ENCODE measurements at places on chromosomes 5 and 9. TPM values are rescaled to one million over a fixed set of nuclear protein-coding genes. Genes with fewer than 3 reads are reported as not detected.
A peak's percentile ranks its signal among the peaks of the same experiment; 100 is the strongest.

DNA sequence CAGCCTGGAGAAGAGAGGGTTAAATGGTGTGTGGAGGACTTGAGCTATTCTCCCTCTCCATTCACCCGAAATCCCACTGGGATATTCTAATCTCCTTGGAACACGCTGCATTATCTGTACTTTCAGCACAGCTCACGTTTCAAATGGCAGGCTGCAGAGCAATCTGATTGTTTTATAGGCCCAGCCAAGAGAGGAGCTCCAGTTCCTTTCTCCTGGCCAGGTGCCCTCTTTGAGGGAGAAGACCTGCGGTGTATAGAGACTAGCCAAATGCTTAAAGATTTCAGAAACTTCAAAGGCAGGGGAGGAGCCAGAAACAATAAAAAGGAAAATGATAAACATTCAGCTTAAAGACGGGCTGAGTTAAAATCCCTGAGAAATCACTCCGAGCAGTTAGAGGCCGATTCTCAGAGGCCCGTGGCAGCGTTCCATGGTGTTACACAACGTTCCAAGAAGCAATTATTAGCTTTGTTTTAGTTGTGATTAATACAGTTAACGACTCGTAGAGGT lies 564.0 kb upstream of the KLF4 start:
- DNase-seq, result peak; percentile 83

- no peak for DNase-seq
Measured at GRCh38 chr5:161471211-161471950, 75.1 kb downstream of the GABRB2 start.

Gene CFAP77
- 2.0 TPM for total RNA-seq

Gene SOHLH1
- total RNA-seq, result not detected

DNA sequence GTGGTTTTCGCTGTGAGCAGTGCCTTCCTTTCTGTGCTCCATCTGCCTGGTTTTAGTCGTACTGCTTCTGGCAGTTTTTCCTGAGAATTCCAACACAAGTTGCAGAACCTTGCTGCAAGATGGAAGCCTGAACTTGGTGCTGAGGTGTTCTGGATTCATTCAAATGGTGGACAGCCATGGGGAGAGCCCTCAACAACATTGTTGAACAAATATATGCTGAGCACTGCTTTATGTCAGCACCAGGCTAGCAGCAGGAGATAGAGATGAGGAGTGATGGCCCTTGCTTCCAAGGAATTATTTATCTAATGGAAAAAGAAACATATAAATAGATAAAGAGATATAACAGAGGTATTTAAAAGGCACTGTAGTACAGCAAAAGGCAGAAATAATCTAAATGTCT lies 7.3 kb upstream of the RPS6 start:
- no peak for DNase-seq

- no peak for DNase-seq
Measured at GRCh38 chr9:109074236-109074889, 45.4 kb downstream of the TMEM245 start.

Gene MARCHF11
- total RNA-seq, result 7.1 TPM

Gene UNC13B
- 20.9 TPM for total RNA-seq

- DNase-seq, result no peak
Measured at GRCh38 chr9:133031496-133031911, 707 bp downstream of the GTF3C5 start.

DNA sequence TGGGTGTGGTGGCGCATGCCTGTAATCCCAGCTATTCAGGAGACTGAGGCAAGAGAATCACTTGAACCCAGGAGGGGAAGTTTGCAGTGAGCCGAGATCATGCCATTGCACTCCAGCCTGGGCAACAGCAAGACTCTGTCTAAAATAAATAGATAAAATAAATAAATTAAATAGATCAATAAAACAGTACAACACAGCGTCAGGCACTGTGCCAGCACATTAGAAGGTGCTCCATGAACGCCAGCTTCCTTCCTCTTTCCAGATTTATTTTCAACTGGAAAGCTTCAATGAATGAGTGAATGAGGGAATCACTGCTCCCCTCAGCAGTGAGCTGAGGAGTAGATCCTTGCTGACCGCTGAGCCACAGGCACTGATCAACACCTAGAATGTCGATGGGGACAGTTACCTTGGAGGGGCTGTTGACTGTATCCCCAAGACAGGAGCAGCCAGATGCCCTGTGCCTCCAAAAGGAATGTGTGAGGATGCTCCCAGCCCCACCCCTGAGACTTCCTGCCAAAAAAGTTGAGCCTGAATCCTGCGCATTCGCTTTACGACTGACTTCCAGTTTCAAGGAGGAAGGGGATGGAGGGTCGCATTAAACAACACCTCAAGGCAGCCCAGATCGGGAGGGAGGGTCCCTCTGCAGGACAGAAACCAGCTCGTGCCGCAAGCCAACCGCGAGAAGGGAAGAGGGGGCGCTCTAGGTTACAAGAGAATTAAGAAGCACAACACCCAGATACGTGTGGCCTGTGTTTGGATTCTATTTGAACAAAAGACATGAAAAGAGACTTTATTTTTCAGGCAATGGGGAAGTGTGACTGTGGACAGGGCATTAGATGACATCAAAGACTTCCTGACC lies 54.0 kb upstream of the CNOT6 start:
- DNase-seq, result no peak

GRCh38 chr9:130428086-130428665 lies 16.6 kb upstream of the ASS1 start:
- DNase-seq, result no peak

DNA sequence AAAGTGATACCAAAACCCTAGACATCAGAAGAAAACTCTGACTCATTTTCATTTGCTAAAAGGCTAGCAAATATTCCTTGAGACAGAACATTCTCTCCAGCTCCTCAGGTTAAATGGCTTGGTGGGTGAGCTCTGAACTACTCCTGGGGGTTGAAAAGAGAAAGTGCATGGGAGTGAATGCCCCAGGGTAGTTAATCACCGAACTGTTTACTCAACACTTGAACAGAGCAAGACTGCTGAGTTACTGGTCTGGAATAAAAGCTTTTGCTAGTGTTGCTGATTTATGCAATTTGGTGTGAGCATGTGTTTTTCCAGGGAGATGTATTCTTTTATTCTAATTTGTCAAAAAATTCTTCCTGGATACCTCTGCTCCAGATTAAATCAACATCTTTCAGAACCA lies 88.3 kb upstream of the PRDM9 start:
- no peak for DNase-seq

- DNase-seq, result no peak
Measured at GRCh38 chr5:162078805-162079204, 11.2 kb downstream of the GABRG2 start.

DNA sequence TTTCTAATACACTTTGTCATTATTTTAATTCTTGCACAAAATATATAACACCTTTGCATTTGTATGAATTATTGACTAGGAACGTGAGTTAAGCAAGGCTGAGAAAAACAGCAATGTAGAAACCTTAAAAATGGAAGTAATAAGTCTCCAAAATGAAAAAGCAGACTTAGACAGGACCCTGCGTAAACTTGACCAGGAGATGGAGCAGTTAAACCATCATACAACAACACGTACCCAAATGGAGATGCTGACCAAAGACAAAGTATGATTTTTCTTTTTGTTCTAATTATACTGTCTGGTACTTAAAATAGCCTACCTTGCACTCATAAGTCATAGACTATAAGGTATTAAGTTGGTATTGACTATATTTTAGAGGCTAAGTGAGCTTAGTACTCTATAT lies 34.4 kb downstream of the RAD50 start:
- no peak for DNase-seq

DNA sequence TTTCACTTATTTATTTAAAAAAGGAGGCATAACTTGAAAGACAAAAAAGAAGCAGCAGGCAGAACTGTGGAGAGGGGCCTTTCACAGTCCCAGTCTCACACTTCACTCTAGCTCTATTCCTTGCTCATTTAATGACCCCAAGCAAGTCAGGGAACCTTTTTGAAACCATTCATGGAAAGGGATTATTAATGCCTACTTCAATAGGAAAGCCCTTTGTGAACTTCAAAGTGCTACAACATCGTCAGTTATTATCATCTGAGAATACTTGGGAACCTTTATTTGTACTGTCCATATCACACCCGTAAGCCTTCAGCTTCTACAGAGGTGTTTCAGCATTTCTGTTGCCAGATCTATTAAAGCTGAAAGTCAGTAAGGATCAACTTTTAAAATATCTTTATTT lies 320.2 kb downstream of the TMEM161B start:
- DNase-seq, result no peak

GRCh38 chr5:130045334-130045733 lies 141.1 kb downstream of the CHSY3 start:
- no peak for DNase-seq

GRCh38 chr5:151030379-151030778 lies 10.0 kb downstream of the GPX3 start:
- DNase-seq, result peak; percentile 82

Gene ARL14EPL
- not detected for total RNA-seq

Gene TMC1
- total RNA-seq, result not detected

GRCh38 chr9:70485273-70485858 lies 70.9 kb upstream of the KLF9 start:
- DNase-seq, result peak; percentile 75

GRCh38 chr9:4886698-4887097 lies 94.0 kb downstream of the RCL1 start:
- no peak for DNase-seq

DNA sequence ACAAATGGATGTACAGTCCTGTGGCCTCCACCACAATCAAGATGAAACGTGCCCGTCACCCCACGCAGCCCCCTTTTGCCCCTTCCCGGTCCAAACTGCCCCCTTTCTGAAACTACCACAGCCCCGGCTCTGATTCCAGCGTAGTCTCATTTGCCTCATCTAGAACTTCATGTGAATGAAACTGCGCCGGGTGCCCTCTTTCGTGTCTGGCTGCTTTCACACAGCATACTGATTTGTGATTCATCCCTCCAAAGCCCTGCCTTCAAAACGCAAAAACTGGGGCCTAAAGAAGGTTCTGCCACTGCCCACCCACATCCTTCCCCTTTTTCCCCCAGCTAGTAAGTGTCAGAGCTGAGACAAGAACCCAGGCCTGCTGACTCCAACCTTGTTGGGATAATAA lies 31.5 kb upstream of the NCS1 start:
- DNase-seq, result no peak

Gene GKAP1
- 25.2 TPM for total RNA-seq

Gene WHRN
- 0.56 TPM for total RNA-seq

DNA sequence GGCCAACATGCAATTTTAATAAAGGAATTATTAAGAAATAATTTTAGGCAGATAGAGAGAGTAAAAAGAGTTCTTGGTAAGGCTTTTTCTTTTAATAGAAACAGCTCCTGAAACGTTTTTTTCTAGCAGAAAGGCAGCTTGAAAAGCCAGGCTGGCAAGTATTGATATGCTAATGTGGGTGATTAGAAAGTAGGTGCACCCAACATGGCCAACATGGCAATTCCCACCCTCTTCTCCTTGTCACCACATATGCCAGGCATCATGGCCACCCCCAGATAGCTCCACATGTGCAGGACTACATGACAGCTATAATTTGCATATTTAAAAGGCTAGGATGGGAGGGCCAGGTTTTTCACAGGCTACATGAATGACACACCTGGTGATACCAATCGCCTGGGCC lies 615.2 kb downstream of the PTPRD start:
- no peak for DNase-seq

- DNase-seq, result no peak
Measured at GRCh38 chr9:78893774-78894401, 597.0 kb downstream of the PSAT1 start.

DNA sequence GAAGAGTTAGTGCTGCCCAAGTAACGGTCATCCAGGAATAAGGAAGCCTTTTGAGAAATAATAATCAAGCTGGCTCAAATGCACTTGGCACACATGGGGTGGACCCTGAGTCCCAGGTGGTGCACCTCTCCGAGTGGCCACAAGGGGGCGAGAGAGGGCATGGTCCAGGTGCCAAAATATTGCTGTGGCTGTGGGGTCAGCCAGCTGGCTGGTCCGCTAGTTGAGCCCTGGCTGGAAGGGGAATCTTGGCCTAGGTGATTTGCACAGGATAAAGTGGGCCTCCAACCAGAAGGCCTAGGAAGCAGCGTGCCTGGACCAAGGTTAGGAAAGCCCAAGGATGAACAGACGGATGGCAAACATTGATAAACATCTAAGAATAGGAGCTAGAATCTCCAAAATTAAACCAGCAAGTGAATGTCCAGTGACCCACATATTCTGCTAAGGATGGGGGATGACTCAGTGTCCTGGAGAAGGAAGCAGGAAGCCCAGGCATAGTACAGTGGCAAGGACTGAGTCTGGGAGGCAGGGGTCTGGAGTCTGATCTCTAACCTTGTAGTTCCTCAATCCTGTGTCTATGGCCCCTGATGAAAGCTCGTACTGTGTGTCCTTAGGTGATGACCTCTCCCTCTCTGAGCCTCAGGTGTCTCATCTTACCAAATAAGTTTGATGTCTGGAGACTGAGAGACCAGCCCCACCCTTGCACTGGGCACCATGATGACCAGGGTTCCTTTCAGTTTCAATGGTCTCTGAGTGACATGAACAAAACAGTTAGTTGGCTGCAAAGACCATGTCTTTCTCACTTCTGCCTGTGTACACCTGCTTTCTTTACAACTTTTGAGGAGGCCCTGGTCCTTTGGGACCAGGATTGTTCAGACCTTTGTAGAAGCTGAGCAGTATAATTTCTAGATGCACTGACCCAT lies 19.2 kb upstream of the SHB start:
- DNase-seq, result peak; percentile 86

DNA sequence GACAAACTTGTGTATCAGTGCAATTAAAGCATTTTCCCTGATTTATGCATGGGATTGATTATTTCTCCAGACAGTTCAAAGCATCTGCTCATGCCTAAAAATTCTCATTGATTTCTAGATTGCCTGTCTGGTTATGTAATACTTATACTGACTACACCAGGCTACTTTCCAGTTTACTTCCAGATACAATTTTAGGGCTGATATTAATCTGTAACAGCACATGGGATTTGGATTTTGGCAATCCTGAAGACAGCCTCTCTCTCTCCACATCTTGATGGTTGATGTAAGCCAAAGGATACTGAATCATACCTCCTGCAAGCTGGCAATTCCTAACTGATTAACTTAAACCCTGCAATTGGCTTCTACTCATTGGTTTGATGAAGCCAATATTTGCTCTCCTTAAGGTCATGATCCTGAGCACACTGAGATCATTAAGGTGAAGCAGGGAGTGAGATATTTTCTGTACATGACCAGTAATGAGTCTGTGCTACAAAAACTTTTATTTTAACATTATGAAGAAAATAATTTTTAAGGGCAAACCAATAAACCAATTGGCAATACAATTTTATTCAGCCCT lies 25.7 kb upstream of the FBXL7 start:
- no peak for DNase-seq

Gene MBLAC2
- 3.8 TPM for total RNA-seq

DNA sequence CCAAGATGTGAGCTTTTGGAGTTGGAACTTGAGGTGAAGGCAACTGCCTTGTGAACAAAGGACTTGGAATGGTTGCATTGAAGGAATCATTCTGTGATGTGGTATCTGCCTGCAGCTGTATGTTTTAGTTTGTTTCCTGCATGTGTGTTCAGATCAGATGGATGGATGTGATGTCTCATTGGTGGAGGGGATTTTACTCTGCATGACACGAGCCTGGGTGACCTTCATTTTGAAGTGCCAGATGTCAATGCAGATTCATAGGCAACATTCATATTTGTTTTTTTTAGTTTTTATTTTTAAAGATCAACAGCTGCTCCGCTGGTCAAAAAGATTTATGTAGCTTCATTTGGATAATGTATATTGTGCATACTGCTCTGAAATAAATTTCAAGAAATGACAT lies 13.5 kb downstream of the FBXL7 start:
- no peak for DNase-seq

Data from Right ventricle myocardium superior (tissue), 1 donor.